Ureter (tissue), 1 donor: ENCODE measurements at places on chromosomes 5 and 9. TPM values are rescaled to one million over a fixed set of nuclear protein-coding genes. Genes with fewer than 3 reads are reported as not detected.

Gene RASGRF2
- 11.7 TPM for total RNA-seq

DNA sequence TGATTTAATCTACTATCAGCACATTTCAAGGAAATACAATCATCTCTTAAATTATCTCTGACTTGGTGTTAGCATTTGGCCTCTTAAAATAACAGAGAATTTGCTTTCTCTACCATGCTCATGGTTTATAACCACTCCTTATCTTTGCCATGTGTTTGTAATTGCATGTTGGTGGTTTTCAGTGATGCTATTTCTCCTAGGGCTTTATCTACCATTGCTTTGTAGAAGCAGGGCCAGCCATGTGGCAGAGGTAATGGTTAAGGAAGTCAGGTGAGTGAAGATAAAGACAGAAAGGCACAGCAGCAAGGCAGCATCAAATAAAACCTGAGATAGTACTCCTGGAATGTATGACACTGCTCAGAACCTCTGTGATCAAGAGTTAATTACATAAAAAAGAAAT is 206.2 kb downstream of the FER start:
- DNase-seq: no peak

- DNase-seq: no peak
These were observed 20.7 kb upstream of the STX17 start for GRCh38 chr9:99885747-99886146.

Gene MYMK
- not detected for total RNA-seq

Gene QRFP
- total RNA-seq: not detected

DNA sequence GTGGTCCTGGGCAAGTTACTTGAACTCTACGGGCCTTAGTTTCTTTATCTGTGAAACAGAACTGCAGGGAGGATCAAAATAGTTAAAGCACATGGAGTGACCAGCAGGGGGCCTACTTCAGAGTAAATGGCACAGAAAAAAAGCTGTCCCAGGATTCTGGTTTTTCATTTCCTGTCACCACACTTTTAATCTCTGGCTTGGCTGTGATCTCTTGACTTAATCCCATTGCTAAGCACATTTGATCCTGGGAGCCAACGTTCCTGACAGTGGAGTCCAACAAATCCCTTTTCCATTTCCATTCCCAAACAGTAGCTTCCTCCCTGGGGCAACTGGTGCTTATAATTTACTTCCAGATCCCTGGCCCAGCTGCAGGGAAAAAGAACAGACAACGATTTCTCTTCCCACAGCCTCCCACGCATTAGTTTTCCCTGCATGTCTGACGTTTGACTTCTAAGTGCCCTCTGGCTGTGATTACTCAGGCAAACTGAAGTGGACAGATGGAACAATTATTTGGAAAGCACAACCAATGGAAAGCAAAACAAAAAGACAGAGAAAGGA is 136.5 kb upstream of the STK32A start:
- no peak for DNase-seq

GRCh38 chr5:121271546-121271945 is 580.1 kb upstream of the FTMT start:
- DNase-seq: no peak

DNA sequence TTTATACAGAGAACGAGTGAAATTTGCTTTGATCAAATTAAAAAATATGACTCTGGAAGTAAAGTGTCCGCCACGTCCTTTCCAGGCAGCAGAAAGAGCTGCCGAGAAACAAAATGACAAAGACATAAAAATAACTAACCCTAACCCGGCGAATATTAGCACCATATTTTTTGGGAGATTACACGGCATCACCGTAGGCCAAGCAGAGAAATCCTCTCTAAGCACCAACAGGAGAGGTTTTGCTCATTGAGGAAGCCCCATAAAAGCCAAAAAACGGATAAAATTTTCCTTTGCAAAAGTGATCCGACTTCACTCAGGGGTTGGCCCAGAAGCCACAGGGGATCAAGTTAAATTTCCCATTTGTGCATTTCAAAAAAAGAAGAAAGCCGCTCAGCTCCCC is 70.9 kb downstream of the PCDH1 start:
- no peak for DNase-seq

DNA sequence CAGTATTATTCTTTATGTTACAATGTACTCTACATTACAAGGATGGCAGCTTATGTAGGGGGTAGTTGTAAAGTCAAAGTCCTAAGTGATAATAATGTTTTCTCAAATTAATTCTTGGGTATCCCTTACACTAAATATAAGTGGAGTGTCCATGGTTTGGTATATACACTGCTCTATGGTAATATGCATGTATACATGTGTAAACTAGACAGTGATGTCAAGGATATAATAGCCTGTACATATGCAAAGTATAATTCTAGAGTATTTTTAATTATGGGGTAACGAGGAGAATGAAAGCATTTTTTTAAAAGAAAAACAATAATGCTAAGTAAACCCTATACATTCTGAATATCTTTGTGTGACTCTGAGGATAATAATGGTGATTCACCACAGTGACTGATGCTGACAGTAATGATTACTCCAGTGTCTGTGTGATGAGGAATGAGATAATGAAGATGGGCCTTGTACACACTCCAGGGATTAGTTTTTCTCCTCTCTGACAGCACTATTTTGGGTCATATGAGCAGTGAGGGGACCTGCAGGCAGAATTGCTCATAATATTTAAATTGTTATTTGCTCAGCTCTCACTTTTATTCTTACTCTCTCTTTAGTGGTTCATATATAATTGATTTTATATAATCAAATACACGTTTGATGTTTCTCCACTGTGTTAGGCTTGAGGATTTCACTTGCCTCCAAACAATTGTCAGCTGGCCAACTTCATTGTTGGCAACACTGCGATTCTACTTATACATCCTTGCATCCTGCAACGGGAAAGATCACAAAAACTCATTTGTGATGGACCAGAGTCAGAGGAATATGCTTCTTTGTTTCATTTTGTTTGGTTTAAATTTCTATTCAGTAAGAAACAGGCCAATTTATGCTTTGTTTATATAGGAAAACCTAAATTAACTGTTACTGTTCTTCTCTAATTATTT is 88.2 kb downstream of the NREP start:
- DNase-seq: no peak

- no peak for DNase-seq
These were observed 218.4 kb downstream of the MED10 start for GRCh38 chr5:6159832-6160430.

GRCh38 chr5:145588113-145588512 is 247.0 kb downstream of the PRELID2 start:
- no peak for DNase-seq

DNA sequence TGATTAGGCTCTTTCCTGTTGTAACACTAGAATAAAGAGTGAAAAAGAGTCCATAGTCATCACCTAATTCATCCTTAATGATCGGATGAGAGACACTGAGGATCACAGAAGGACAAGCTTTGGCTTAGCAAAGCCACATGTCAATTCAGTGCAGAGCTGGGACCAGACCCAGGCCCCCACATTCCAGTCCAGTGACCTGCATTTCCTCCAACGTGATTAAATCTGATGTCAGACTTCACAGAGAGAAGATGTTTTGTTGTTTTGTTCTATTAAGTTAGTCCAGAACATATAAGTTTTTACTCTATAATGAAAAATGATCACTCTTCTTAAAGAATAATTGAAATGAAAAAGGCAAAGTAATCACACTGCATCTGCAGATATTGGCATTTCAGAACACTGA is 377.9 kb upstream of the PAPPA start:
- no peak for DNase-seq

DNA sequence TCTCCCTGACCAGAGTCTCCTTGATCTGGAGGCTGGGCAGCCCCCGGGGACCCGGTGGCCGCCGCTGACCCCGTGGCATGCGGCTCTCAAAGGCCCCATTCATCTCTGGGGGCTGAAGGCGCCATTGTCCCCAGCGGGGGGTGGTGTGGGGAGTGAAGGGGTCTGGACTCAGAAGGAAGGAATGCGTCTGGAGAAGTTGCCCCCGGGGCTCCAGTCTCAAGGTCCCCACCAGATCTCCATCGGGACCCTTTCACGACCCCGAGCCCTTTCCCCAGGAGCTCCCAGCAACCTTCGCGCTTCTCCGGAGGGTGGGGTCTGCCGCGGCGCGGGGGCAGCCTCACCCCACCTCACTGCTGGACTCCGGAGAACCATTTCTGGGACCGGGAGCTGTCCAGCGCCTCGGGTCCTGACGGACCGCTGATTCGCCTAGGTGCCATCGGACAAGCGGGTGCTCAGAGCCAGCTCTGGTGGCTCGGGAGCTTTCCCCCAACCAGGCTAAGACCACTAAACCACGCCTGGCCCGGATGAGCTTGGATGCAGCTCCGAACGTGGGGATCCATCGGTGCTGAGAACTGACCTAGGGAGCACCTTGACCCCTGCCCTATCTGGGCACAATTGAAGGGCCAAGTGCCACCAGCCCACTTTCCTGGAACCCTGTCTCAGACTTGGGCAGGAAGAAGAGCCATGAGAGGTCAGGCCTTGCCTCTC is 5.1 kb upstream of the PCDH1 start:
- no peak for DNase-seq

Gene TIMD4
- total RNA-seq: 1.2 TPM

DNA sequence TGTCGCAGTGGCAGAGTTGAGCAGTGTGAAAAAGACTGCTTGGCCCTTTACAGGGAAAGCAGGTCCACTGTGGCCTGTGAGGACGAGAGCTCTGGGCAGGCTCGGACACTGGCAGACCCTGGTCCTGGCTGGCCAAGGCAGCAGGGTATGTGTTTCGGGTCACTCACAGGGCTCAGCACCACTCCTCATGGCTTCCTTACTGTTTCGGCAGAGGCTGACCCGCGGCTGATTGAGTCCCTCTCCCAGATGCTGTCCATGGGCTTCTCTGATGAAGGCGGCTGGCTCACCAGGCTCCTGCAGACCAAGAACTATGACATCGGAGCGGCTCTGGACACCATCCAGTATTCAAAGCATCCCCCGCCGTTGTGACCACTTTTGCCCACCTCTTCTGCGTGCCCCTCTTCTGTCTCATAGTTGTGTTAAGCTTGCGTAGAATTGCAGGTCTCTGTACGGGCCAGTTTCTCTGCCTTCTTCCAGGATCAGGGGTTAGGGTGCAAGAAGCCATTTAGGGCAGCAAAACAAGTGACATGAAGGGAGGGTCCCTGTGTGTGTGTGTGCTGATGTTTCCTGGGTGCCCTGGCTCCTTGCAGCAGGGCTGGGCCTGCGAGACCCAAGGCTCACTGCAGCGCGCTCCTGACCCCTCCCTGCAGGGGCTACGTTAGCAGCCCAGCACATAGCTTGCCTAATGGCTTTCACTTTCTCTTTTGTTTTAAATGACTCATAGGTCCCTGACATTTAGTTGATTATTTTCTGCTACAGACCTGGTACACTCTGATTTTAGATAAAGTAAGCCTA is 15.7 kb downstream of the SQSTM1 start:
- no peak for DNase-seq

- no peak for DNase-seq
These were observed 95.0 kb downstream of the ADAMTSL1 start for GRCh38 chr9:18568973-18569372.

DNA sequence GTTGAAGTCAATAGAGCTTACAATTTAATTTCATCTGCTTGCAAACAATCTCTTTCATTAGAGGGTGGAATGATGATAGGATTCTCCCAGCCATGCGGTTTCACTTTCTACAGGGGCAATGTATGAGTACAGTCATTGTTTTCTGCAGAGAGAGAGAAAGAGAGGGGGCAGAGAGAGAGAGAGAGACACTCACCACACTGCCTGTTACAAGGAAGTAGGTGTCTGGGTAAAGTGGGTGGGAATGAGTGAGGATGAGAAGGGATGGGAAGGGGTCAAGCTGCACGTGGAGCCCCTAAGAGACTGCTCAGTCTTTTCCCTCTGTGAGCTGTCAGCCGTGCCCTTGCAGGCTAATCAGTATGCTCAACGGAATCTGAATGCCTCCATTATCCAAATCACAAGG is 454.3 kb downstream of the KDM4C start:
- no peak for DNase-seq

DNA sequence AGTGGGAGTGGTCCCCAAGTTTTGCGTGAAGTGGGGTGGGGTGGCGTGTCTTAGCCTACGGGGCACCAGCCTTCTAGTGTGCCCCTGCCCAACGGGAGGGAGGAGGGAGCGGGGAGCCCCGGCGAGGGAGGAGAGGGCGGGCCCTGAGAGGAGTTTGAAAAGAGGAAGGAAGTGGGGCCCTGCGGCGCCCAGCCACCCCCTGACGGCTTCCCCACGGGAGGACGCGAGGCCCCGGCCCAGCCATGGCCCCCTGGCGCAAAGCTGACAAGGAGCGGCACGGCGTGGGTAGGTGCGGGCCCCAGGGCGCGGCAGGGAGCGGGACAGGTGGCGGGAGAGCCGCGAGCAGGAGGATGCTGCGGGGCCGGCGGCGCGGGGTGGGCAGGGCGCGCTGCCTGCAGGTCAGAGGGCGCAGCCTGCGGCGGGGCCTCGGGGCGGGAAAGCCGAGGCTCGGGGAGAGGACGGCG is at the start of gene DOCK2:
TSS of gene DOCK2 (plus strand) at position 191 of the 464 bp plus-strand sequence. CDS start at position 243, 52 bp downstream.
- peak; percentile 56 for DNase-seq

DNA sequence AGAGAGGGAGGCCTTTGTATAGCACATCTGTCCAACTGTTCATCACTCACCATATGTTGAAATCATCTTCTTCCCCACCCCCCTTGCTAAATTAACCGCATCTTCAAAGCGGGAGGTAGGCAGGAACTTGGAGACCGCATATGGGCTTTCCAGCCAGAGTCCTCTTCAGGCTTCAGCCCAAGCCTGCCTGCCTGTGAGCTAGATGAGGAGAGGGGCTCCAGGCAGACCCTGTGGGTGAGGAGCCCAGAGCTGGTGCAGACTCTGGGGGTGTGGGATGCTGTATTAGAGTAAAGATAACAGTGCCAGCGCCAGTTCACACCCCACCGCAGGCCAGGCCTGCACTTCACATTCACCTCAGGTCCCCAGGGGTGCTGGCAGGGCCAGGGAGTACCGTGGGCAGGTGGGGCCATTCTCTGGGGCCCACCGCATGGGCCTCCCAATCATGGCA is 16.2 kb downstream of the PRRC2B start:
- no peak for DNase-seq

Gene FREM1
- 17.5 TPM for total RNA-seq

DNA sequence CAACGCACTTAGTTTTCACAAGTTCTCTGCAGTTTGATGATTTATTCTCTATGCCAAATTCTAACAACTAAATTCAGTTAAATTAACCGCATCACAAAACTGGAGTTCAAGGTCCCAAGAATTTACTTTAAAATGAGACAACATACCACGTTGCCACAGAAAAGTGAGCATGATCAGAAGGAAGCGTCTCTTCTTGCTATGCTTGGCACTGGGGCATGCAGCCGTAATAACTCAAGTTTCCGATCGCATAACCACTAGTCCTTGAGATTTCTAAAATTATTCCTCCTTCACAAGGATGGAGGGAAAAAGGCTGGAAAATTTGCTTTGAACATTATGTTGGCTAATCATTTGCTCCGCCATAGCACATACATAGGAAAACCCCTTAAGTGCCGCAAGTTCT is 13.9 kb downstream of the NFIB start:
- no peak for DNase-seq
